Activated CD4-positive, alpha-beta T cell treated with anti-CD3 and anti-CD28 coated beads, Interleukin-2, amount 50 U/mL, for 4 hours (primary cell): ENCODE measurements at places on chromosomes 2 and 18.
A peak's percentile ranks its signal among the peaks of the same experiment; 100 is the strongest.

DNA sequence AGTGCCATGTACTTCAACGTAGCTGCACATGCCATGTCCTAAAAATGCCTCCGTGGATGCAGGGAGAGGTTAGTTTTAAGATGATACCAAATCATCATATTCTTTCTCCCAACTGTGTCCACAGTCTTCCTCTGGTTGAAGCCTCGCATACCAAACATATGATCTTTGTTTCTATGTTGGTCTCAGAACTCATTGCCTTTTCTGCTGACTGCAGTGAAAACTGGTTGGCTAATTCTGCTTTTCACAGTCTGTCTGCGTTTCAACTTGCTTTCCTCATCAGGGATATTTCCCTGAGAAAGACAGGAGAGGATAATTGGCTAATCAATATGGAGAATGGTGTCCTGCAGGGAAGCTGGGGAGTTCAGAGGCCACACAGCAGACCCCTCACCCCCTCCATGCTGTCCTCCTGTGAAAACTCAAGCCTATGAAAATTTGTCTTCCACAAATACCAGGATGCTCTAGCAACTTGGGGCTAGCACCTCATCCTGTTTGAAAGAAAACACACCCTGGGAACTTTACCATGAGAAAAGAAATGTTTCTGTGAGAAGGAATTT is 192.2 kb upstream of the PXDN start:
- no peak for DNase-seq

DNA sequence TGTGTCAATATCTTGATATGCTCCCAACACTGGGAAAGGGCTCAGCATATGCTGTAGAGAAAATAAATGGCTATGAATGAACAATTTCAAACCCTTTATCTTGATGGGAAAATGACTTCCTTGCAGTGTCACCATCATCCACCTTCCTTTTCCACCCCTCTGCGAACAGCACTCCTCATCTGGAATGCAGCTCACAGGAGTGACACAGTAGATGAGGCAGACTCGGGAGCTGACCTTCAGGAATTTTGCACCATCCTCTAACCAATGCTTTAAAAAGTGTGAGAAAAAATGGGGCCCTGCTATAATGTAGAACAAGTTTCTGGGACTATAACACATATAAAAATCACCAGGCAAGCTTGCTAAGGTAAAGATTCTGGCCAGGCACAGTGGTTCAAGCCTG is 41.3 kb upstream of the YPEL5 start:
- DNase-seq = no peak

DNA sequence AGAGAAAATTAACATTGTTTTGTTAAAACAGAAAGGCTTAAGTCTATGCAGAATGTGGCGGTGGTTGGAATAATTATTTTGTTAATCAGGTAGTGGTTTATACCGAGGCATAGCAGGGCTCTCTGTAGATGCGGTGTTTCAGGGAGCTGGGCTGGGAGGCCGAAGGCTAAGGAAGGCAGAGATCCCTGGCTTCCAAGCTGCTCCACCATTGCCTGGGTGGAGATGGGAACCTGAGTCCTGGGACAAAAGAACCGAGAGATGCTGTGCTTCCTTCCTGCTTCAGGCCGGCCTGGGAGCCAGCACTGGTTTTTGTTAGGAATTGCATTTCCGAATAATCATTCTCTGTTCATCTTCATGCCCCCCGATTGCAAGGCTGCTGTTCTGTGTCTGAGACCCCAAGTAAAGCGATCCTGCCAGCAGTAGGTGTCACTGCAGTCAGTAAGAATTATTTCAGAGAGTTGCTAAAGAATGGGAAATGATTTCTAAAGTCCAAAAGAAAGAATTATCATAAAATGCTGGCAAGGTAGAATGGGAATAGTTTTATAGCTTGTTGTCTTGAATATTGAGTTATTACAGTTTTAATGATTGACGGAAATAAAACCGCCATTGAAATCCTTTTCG is 824.9 kb downstream of the GALR1 start:
- no peak for DNase-seq

GRCh38 chr2:11123856-11124759 is 31.2 kb upstream of the SLC66A3 start:
- DNase-seq = peak; percentile 58

DNA sequence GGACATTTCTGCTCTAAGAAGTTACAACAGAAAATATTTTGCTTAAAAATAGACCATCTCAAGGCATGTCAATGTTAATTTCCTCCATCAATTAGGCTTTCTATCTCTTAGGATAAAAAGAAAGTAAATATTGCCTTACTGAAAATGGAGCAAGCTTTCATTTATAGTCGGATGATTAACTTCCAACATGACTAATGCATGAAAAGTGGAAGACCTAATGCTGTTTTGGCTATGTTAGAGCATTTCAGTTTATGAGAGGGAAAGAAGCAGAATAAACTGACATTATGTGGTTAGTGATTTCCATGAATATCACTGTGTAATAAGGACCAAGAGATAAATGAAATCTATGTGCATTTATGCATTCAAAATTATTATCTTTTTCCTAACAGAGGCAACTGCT is 475.2 kb upstream of the UBE2E3 start:
- no peak for DNase-seq

DNA sequence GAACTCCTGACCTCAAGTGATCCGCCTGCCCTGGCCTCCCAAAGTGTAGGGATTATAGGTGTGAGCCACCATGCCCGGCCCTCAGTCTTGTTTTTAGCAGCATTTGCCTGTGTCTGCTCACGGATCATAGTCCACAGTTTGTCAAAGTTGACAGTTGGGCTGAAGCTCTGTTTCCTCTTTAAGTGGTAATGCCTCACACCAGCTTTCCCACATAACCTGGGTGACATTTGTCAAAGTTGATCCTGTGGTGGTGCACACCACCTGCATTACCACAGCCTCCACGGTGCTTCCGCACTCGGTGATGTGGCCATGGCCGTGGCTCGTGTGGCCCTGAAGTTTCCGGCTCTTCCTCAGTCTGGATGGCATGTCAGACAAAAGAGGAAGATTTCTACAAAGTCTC is 27.1 kb downstream of the RAB31 start:
- no peak for DNase-seq

DNA sequence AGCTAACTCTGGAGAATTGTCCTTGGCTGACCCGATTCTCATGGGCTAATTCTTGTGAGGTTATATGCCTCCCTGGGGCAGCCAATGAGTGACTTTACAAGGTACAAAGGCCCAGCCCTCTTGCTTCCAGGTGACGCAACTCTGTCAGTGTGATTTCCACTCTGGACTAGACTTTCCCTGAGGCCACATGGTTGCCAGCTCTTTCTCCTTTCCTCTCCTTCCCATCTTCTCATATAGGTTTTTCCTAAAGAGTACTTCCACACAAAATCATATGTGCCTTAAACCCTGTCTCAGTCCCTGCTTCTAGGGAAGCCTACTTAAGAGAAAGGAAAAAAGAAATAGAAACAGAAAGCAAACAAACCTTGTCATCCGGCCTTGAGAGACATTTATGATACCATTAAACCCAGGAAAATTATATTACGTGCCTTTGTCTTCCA is 226.2 kb upstream of the ZSWIM2 start:
- no peak for DNase-seq

DNA sequence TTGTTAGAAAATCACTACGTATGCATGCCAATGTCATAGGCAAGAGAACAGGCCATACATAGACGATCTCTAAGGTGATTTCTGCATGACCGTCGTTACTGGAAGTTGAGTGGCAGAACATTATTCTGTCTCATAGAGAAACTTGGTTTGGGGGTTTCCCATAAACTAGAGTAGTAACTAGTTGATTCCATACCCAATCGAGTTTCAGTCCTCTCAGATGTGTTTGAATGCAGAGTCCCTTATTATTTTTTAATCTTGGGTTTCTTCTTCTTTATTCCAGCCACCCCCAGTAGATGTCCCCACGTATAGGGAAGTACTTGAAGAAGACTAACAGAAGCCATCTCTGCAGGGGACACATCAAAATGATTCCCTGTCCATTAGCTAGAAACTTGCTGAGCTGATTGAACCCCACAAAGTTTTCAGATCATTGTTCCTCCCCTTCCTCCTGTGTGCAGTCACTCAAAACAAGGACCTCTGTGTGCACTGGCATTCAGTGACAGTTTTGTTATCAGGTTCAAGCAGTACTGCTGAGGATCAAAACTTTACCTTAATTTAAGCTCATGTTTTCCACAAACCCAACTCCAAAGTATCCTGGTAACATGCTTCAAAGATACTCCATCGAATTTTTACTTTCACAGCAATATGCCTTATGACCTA is 68.4 kb upstream of the CDCA7 start:
- DNase-seq = no peak

GRCh38 chr2:170509452-170510193 is 205.5 kb upstream of the SP5 start:
- DNase-seq = no peak

GRCh38 chr2:178927173-178927572 is 120.0 kb upstream of the TTN start:
- no peak for DNase-seq
